ENCODE measurements at places on chromosomes 5 and 9.

GRCh38 chr5:16578474-16578883, 38.3 kb downstream of the RETREG1 start:
- DNase-seq = no peak

- peak; percentile 44 for DNase-seq
Measured at GRCh38 chr9:107809871-107810460, 320.4 kb upstream of the KLF4 start.

DNA sequence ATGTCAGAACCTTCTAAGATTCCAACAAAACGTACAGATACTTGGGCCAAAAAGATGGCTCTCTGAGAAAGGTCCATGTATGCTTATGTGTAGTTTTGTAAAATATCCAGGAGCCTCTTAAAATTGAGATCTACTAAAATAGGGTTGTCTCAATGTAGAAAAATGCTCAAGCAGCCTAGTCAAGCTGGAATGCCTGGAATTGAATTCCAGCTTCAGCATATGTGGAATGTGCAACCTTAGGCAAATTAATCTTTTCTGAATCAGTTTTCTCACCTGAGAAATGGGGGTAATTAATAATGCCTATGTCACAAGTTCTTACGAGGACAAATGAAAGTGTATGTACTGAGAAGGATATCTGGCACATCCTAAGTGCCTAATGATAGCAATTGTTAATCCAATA, 662.4 kb downstream of the DTWD2 start:
- no peak for DNase-seq

DNA sequence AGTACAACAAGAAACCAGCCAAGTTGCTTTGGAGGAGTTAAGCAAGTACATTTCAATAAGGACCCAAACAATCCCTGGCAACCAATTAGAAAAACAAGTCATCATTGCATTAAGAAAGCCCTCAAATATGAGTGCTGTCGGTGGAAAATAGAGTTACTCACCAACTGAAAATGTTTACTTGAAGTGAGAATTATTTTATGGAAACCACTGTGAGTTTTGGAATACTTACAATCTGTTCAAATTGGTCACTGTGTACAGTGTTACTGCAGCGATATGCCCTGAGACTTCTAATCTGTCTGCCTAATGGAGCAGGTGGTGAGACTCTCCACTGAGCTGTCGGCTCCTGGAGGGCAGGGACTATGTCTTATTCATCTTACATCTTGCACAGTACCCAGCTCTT, 1073.2 kb upstream of the DMAC1 start:
- DNase-seq = peak; percentile 16

DNA sequence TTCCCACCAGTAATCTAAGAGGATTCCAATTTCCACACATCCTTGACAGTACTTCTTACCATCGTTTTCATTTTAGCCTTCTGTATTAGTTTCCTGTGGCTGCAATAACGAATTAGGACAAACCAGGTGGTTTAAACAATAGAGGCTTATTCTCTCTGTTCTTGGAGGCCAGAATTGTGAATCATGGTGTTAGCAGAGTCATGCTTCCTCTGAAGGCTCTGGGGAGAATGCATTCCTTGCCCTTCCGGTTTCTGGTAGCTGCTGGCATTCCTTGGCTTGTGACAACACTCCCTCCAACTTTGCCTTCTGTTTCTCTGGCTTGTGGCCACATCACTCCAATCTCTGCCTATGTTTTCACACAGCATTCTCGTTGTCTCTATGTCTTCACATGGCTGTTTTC, 23.5 kb downstream of the RIGI start:
- peak; percentile 86 for DNase-seq

- DNase-seq = no peak
Measured at GRCh38 chr9:117916291-117916690, 212.1 kb downstream of the TLR4 start.

GRCh38 chr5:61327760-61328753, 4.0 kb upstream of the ZSWIM6 start:
- peak; percentile 80 for DNase-seq

GRCh38 chr5:16147179-16147900, 32.3 kb downstream of the MARCHF11 start:
- DNase-seq = no peak

DNA sequence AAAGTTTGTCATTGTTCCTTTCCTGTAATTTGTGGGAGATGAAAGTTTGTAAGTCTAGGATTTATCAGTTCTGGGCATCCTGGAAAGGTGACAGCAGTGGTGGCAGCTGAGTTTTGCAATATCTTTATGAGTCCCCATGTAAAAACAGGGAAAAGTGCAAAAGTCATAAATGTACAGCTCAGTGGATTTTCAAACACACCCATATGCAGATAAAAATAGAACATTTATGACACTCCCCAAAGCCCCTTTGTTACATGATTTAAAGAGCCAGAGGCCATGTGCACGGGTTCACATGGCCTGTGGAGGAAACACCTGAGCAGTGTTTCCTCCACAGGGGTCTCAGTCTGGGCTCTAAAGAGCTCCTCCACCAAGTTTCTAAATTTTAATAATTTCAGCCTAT, 6.3 kb downstream of the TMEM38B start:
- no peak for DNase-seq

GRCh38 chr5:124628721-124629596, 117.5 kb downstream of the ZNF608 start:
- peak; percentile 96 for DNase-seq

DNA sequence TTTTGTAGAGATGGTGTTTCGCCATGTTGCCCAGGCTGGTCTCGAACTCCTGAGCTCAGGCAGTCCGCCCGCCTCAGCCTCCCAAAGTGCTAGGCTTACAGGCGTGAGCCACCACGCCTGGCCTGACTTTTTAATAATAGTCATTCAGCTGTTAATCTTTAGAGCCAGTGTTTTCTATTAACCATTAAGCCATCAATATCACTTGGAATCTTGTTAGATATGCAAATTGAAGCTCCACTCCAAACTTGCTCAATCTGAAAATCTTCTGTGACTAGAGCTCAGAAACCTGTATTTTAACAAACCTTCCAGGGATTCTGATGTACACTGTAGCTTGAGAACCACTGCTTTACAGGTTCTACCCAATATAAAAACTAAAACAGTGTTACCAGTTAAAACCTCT, 113.5 kb downstream of the CDC42SE2 start:
- DNase-seq = no peak

DNA sequence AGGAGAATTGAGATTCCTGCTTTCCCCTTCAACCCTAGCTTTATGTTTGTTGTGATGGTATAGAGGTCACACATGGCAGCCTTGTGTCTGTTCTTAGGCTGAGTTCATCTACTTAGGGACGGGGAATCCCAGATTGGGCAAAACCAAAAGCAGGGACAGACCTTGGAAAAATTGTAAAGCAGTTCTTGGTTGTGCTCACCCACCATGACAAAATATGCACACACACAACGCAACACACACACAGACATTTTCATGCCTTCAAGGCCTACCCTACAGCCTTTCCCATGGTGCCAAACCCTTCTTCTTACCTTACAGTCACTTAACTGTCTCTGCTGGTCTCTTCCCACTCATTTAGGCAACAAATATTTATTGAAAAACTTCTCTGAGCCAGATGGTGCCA, 14.8 kb downstream of the PCDHGC5 start:
- no peak for DNase-seq

DNA sequence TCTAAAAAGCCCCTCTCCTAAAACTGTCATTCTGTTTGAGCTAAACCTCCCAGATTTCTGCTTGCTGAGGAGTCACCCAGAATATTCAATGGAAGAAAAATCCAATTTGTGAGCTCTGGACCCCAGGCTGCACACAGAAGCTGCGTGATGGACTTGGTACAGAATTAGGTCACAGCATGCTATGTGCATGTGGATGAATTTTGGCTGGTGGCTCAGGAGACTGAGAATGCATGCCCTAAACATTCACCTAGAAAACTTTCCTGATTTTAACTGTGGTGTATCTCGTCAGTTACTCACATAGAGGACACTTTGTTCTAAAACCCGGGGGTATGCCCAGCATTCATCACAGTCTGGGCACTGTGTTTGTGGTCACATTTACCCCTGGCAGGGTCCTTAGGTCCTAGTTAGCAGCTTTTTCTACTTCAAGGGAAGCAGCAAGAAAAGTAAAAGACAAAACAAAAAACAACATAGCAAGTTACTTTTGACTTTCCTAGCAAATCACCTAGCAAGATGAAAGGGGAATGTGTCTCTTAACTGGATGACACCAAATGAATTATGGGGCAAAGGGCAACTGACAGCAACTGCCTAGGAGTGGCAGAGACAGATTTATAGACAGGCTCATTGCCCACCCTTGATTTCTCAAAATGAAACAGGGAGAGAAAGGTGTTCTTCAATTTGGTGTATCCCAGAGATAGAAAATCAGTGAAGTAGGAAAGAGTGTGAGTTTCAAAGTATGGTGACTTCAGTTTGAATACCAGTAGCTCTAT, 8.3 kb upstream of the SHROOM1 start:
- no peak for DNase-seq

DNA sequence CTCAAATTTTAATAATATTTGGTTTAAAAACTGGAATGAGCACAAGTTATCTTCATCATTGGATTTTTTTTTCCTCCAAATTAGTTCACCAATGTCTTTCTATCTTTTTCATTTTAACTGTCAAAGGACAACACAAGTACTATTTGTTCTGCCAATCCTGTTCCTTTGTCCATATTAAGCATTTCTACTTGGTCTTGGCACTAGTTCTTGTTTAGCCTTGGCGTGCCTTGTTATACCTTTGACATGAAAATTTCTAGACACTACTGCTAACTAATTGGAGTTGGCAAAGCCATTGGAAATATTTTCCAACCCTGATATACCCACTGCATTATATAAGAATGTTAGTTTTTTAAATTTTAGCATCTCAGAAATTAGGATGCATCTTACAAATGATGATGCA, 3.8 kb downstream of the SPINK6 start:
- no peak for DNase-seq

GRCh38 chr5:138936968-138937345, 61.8 kb upstream of the LRRTM2 start:
- DNase-seq = no peak

- no peak for DNase-seq
Measured at GRCh38 chr9:78030296-78030552, 1.4 kb downstream of the GNAQ start.

- no peak for DNase-seq
Measured at GRCh38 chr9:11338130-11338529, 725.3 kb upstream of the PTPRD start.

- peak; percentile 22 for DNase-seq
Measured at GRCh38 chr9:108606401-108606800, 249.4 kb downstream of the ACTL7B start.

DNA sequence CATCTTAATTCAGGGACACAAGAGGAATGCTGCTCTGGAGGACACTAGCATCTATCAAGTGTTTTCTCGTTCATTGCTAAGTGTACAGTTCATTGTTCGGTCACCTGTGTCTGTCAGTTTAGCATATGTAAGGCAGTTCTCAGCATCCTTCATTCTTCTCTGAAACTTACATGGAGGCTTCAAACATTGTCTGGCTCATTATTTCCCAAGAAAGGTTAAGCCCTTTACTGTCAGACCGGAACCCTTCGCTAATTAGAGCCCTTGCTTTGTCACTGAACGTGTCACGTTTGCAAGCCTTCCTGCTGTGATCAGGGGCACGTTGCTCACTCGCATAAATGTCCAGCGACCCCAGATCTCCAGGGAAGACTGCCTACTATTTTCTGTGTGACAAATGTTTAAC, 62.3 kb upstream of the RIOK2 start:
- DNase-seq = no peak

- peak; percentile 12 for DNase-seq
Measured at GRCh38 chr5:168334695-168335094, 43.2 kb downstream of the WWC1 start.

GRCh38 chr9:134355561-134356279, 29.5 kb downstream of the RXRA start:
- DNase-seq = no peak

DNA sequence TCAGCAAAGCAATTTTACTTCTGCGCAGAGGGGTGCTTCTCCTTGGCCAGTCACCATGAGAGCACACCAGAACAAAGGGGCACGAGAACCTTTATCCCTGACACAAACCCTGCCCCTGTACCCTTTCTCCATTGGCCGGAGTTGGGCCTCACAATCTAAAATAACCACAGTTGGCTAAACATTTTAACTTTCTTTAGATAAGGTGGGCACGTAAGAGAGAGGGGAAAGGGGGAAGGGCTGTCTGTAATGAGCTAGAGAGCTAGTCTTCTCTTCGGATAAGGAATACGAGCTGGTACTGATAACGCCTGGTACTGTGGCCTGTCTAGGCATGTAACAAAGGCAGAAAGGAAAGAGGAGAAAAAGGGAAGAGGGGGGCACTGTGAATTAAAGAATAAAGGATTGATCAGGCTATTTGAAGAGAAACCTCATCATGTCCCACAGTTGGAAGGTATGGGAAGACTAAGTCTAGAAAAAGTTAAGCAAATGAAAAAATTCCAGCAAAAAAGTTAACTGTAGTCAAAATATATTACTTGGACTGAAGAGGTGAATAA, 1.8 kb upstream of the IARS1 start:
- DNase-seq = no peak

DNA sequence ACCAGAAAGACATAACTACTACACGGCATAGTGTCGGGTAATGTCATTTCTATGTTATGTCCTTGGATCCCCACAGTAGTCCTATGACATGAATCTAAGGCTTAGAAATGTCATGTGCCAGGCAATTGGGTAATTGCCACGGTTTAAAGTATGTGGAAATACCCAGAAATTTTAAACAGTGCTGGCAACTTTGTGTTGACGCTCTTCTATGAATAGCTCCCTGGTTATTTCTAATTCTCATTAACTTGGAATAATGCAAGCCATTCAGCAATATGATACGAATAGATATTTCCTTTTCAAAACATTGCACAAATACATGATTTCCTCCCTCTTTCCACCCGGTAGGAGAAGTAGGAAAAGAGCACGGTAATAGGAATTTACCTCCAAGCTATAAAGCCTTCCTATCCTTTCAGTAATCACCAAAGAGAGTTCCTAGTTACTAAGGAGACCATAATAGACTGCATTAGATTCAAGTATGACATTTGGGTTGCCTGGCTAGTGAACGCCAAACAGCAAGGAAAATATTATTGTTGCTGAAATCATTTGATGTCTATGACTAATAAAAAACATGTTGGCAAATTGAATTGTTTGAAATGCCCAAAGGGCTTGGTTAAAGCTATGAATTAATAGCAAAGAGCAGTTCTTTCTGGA, 168.4 kb downstream of the CCDC192 start:
- peak; percentile 77 for DNase-seq

DNA sequence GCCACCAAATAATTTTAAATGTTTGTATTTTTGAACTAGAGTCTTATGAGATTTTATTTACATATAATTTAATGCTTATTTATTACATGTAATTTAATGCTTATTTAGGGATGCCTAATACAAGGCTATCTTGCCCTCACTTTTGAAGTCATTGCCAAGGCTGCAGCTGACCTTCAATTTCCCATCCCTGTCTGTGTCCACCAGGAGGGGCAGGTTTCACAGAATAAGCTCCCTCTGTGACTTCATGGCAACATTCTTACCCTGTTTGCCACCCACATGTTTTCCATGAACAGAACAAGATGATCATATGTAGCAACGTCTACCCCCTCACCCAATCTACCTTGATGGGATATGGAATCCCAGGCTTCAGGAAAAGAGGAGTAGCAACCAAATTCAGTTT, 27.0 kb downstream of the C5 start:
- DNase-seq = peak; percentile 22

DNA sequence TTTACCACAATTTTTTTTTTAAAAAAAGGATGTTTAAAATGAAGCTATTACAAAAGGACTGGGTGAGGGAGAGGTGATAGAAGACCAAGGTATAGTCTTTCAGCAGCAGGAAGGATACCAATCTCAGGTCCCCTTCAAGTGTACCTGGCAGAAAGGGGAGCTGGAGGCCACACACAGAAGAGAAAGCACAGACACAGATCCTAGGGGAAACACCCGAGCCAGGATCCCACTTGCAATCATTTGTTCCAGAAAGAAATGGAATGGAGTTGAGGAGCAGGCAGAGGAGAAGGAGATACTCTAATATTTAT, 5.6 kb downstream of the GNPDA1 start:
- DNase-seq = no peak
